ENCODE measurements at places on chromosomes 1 and 21. TPM values are rescaled to one million over a fixed set of nuclear protein-coding genes. Genes with fewer than 3 reads are reported as not detected.

ATP1A4 gene
- not detected for total RNA-seq

TNFRSF25 gene
- 57.8 TPM for total RNA-seq

AMY2B gene
- total RNA-seq = 6.1 TPM

TIAM1 gene
- 38.5 TPM for total RNA-seq

MROH7 gene
- total RNA-seq = 0.11 TPM

BARHL2 gene
- not detected for total RNA-seq

RAB3GAP2 gene
- 53.5 TPM for total RNA-seq

NUAK2 gene
- 1.9 TPM for total RNA-seq

NPPA gene
- not detected for total RNA-seq

DDAH1 gene
- 0.07 TPM for total RNA-seq

SRGAP2C gene
- total RNA-seq = 15.3 TPM

NMNAT2 gene
- not detected for total RNA-seq

CYP2J2 gene
- 0.83 TPM for total RNA-seq

PLPP3 gene
- not detected for total RNA-seq

TEX38 gene
- total RNA-seq = not detected

Measured in activated CD8-positive, alpha-beta T cell treated with anti-CD3 and anti-CD28 coated beads for 36 hours (primary cell).